Stimulated activated memory B cell treated with anti-CD40 and anti-IgM and Interleukin-4, amounts not matched to agents 10 μg/mL and 1 μg/mL and 100 μg/mL, for 72 hours (primary cell): ENCODE measurements at places on chromosomes 3 and 15.

GRCh38 chr3:182704926-182705325 lies 88.4 kb upstream of the ATP11B start:
- no peak for ATAC-seq

GRCh38 chr3:50433954-50434353 lies 69.5 kb downstream of the CACNA2D2 start:
- no peak for ATAC-seq

GRCh38 chr3:59775106-59775505 lies 725.3 kb upstream of the CFAP20DC start:
- ATAC-seq: no peak

GRCh38 chr3:167885277-167885676 lies 149.8 kb downstream of the SERPINI1 start:
- no peak for ATAC-seq

- ATAC-seq: peak; percentile 53
Measured at GRCh38 chr3:182954553-182955235, 25.6 kb downstream of the DCUN1D1 start.

DNA sequence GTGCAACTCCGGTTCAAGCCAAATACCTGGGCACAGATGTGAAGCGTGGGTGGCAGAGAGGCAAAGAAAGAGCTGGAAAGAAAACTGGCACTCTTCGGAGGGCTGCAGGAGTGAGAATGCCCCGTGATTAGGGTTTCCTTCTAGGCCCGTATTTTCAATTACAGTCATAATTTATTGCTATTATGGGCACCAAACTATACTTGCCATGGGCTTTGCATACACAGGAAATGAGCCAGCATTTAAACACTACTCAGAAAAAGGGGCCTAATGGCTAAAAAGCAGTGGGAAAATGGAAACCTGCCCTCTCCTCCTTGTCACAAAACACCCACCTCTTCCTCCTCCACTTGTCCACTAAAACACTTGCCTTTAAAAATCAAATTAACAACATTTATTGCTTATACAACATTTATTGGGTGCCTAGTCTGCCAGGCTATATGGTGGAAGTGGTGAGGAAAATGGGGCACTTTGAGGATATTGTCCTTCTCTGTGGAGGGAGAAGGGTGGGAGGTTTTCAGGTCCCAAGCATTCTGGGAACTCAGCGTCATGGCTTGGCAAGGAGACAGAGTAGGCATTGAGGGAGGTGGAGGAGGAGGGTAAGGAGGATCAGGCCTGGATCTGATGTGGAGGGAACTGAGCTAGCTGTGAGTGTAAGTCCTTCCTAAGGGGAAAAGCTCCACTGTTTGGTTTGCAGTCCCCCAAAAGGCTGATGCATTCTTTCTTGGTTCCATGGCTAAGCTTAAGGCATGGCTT lies 160.9 kb downstream of the SLCO3A1 start:
- ATAC-seq: no peak

GRCh38 chr15:56199038-56199437 lies 44.6 kb downstream of the RFX7 start:
- no peak for ATAC-seq
